ENCODE measurements at places on chromosomes 5 and 9.

DNA sequence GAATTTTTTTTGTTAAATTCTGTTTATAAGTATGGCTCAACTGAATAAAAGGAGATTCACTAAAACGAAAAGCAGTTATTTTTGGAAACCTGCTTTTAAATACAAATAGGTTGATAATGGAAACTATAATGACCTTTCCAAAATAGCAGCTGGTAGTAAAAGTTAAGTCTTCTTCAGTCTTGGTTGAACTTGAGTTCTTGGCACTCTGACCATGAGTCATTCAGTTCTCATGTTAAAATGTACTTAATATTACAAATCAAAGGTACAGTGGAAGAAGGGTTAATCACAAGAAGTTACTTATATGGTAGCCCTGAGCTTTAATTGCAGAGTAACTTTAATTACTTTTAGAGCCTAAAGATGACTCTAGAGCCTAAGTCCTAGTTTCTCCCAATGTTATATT is 62.1 kb downstream of the KLF9 start:
- no peak for DNase-seq

DNA sequence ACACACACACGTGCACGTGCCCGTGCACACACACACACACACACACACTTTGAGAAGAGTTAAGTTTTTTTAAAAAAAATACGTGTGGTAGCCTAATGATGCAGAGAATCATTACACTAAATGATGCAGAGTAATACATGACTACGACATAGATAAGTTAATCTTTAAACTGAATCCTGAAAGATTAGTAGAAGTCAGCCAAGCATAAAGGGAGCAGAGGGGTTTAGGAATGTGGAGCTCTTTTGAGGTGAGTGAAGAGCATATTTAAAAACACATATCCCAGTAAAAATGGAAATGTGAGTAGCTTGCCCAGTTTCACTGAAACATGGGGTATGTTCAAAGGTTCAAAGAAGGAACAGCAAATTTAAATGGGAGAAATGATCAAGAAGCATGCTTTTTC is 61.3 kb upstream of the TYRP1 start:
- no peak for DNase-seq

DNA sequence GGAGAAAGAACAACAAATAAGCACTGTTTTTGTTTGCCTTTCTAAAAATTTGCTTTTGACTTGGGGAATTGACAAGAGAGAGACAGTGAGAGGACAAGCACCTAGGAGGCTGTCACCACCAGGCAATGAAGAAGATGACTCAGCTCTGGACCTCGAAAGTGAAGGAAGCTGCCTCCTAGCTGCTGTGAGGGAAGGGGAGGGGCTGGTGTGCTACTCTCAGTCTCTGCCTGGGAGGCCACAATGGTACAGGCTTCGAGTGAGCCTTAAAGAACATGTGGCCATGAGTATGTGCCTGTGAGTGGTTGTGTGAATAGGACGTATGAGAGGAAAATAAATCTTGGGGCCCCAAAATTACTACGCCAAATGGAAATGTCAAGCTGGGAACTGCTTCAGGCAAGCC is 7.1 kb upstream of the PLK2 start:
- DNase-seq = no peak

DNA sequence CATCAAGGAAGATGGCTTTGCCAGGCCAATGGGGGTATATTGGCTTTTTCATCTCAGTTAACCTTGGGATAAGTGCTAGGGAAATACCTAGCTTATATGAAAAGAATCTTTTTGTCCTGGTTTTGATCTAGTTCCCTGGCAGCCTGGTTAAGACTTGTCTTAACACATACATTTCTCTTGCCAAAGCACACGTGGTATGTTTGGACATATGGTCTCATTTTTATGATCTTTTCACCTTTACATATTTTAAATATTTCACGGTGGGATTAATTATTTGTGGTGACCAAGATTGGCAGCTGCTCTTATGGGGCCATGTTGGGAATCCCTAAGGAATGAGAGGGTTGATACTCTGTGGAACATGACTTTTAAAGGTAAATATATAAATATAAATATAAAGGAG is 312.5 kb downstream of the NPR3 start:
- no peak for DNase-seq

- DNase-seq = peak; percentile 69
Observed at GRCh38 chr5:90563108-90563507, 4.5 kb downstream of the ADGRV1 start.

GRCh38 chr9:37801287-37801850 is 772 bp downstream of the DCAF10 start:
- DNase-seq = no peak

DNA sequence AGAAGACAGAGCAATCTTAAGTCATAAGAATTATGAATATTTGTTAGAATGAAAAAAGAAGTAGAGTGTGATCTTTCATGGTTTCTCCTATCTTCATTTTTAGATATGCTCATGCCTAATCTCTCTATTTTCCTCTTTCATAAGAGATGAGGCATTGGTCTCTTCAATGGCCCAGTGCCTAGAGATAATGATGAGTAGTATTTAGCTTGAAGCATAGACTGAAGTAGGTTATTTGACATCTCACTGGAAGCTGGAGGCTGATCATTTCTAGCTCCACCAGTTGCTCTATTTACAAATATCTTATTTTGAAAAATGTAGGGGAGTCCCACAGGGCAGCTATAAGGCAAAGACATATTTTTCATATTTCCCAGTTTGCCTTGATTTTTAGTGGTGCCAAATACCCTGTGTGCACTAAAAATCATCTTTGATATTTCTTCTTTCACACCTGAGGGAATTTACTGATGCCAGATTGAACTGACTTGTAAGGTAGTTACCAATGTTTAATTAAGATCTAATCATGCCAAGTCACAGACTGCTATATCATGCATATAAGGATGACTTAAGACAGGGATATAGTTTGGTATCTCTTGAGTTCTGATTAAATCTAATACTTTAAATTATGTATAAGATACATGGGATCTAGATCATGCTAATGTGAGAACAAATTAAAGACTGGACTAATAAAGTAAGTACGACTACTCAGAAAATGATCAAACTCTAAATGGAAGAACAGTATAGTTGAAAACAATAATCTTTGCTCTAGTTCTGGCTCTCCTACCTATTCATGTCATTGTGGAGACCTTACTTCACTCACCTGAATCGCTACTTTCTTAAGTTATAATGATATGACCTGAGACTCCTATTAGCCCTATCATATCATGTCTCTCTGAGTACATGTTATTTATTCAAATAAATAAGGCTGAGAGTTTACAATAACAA is 108.2 kb upstream of the IFNE start:
- DNase-seq = no peak

DNA sequence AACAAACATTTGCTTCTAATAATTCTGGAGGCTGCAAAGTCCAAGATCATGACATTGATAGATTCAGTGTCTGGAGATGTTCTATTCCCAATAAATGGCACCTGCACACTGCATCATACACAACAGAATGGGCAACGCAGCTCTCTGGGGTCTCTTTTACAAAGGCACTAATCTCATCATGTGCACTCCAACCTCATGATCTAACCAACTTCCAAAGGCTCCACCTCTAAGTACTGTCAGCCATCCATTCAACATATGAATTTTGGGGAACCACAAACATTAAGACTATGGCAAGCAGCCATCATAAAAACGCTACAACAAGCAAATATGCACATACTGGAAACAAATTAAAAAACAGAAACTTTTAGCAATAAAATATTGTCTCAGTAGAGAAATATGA is 121.1 kb downstream of the CYLC2 start:
- no peak for DNase-seq

- no peak for DNase-seq
Observed at GRCh38 chr5:103003872-103004271, 116.1 kb downstream of the GIN1 start.

DNA sequence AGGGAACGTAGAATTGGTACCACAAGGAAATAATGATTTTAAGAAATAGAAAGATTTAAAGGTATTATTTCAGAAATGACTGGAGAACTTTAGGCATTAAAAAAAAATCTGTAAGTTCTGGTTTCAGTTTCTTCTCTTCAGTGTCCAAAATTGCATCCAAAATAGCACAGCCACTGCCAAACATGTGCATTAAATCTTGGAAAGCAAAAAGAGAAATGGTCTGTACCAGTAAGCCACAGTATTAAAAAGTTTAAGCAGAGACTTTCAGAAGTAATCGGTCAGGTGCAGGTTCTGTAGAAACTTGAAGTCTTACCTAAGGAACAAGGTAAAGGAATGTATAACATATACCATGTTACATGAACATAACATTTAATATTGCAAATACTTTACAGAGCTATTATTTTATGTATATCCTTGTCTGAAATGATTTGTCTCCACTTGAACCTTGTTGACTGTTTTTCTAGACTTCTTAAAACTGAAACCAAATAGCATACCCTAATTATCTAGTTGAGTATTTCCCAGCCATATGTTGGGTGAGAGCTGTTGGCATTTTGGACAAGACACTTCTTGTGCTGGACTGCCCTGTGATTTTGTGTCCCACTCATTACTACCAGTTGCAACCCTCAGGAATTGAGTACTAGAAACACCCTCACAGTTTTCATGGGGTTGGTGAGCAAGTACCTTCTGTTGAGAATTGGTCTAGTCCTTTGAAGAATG is 32.1 kb downstream of the NIPBL start:
- no peak for DNase-seq

- DNase-seq = no peak
Observed at GRCh38 chr5:180119031-180119902, 47.7 kb upstream of the RNF130 start.

- DNase-seq = no peak
Observed at GRCh38 chr5:113237893-113238292, 196.9 kb downstream of the TSSK1B start.

DNA sequence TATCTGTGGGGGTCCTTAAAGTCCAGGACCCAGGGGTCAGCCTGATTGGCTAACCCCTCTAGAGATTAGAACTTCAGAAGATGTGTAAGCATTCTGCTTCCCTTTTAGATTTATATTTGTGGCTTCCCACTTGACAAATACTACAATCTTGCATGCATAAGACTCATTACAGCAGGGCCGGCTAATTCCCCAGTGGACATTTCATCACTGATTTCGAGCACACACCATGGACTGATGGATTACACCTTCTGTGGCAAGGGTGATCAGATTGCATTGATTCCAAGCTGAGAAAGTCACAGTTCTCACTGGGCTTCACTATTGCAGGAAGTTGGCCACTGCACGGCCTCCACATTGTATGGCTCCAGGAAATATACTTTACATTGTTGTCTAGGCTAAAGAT is 65.8 kb upstream of the DAPK1 start:
- no peak for DNase-seq

DNA sequence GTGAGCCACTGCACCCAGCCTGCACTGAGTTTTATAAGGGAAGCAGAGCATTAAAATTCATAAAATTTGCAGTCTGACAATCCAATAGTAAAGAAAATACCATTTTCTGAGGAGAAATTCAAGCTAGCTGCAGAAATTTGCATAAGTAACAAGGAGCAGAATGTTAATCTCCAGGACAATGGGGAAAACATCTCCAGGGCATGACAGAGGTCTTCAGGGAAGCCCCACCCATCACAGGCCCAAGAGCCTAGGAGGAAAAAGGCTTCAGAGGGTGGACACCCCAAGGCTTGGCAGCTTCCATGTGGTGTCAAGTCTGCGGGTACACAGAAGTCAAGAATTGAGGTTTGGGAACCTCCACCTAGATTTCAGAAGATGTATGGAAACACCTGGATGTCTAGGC is 37.6 kb upstream of the MELK start:
- no peak for DNase-seq

DNA sequence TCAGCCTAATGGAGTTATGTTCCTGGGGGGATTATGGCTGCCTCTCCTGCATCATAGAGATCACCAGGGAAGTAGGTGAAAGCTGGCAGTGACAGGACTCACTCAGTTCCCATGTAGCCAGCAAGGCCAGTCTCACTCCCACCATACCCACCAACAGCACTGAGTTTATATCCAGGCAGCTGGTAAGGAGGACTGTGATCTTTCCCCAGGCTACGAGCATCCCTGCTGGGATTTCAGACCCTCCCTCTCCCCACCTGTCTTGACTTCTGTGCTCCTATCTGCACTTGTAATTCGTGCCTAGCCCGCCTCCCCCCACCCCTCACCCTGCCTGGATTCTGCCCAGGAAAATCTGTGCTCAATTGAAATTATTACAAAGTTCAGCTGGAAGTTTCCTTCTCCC is 499.1 kb upstream of the NUDT12 start:
- DNase-seq = no peak

GRCh38 chr5:105428451-105429380 is 1866.1 kb upstream of the NUDT12 start:
- no peak for DNase-seq

Data from NCI-H1930 (cell line).